ENCODE measurements at places on chromosomes 4 and X.

GRCh38 chr4:58274553-58274952 lies 1164.4 kb upstream of the IGFBP7 start:
- DNase-seq: no peak

DNA sequence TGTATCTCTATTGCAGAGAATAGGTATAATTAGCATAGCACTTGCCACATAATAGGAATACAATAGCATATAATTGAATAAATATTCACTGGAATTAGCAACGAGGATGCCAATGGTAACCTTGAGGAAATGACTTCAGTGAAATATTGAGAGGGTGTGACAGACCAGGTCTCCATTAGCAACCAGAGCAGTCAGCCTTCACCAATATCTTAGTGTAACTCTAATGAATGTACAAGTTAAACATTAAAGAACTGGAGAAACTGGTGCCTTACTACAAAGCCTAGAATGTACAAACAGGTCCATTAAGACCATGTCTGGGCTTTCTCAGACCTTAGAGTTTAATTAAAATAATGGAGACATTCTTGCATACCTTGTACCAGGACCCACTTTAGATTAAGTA lies 143.0 kb downstream of the MAGEB17 start:
- no peak for DNase-seq

DNA sequence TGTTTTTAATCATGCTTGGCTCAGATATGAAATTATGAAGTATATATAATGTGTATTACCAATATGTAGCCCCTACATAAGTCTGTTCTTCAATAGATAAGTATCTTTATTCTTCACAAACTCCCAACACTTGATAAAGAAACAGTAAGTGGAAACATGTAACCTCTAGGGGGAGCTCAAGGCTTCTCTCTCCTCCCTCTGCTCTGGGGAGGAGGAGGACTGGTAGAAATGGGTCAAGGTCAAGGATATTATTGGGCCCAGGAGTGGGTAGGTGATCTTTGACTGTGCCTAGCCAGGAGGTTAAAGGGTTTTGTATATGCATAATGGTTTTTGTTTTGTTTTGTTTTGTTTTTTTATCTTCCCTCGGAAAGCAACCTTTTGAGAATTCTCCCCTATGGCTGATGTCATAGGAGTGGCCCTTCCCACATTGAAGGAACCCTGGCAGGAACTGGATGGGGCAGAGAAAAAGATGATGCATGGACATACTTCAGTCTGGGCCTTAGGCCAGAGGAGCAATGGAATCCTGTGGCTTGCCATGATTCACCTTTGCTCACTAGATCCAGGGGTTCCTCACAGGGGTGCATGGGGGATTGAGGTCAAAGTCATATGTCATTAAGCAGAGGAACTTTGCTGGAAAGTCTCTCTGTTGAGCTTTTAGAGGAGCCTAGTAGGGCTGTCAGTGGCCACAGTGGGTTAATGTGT lies 460.3 kb downstream of the MID1IP1 start:
- no peak for DNase-seq

DNA sequence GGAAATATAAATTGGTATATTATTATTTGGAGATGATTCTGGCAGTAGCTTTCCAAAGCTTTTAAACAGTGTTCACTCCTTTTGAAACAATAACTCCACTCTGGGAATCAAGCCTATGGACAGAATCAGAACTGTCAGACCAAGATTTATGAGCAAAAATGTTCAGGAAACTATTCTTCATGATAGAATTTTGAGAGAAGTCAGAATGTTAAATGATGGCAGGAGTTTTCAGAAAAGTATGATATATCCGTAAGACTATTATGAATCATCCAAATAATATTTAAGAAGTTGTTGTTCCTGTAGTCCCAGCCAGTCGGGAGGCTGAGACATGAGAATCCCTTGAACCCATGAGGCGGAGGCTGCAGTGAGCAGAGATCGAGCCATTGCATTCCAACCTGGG lies 50.5 kb upstream of the ADGRG2 start:
- DNase-seq: no peak

- no peak for DNase-seq
Measured at GRCh38 chr4:5638316-5638715, 70.0 kb downstream of the EVC2 start.

DNA sequence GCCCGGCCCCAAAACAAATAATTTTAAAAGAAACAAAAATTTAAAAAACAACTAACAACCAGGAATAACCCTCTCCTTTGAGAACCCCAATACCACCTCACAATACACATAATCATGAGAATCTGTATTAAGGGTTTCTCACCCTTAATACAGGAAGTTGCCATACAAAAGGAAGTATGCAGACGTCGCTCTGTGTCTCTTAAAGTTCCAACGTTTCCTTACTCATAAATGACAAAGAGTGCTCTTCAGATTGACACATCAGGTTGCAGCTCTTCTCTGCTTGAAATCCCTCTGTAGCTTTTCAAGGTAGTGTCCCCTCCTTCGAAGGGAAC lies 73.9 kb upstream of the IRF2 start:
- DNase-seq: no peak

DNA sequence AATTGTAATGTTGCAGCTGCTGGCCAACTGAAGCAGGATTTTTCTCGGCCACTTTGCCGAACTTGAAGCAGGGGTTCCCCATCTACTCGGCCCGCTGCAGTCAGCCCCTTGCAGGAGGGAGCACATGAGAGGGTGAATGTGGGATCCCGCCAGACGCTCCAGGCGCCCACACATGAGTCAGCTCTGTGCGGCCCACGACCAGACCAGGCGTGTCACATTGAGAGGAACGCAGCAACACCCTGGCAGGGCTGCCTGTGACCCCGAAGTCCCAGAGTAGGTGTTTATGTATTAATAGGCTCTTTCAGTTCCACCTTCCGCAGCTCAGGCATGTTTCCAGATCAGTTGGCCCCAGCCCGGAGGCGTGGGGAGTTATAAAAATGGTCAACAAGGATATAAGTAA lies 344.7 kb upstream of the PABPC4L start:
- no peak for DNase-seq

DNA sequence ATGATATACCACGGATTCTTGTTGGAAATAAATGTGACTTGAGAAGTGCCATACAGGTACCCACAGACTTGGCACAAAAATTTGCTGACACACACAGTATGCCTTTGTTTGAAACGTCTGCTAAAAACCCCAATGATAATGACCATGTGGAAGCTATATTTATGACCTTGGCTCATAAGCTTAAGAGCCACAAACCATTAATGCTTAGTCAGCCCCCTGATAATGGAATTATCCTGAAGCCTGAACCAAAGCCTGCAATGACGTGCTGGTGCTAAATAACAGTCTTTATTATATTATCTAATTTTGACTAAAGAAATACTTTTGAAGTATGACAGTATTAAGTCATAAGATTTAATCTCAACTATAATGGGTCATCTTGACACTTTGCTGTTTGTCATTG lies 18.9 kb downstream of the RAB33B start:
- no peak for DNase-seq

DNA sequence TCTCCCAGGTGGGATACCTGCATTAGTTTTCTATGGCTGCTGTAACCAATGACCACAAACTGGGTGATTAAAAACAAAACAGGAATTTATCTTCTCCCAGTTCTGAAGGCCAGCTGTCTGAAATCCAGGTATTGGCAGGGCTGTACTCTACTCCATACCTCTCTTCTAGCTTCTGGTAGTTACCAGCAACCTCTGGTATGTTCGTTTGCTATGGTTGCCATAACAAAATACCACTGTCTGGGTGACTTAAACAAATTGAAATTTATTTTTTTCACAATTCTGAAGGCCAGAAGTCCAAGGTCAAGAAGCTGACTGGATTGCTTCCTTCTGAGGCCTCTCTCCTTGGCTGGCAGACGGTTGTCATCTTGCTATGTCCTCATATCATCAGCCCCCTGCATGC lies 642.1 kb upstream of the TENM3 start:
- DNase-seq: no peak

GRCh38 chr4:7328913-7329638 lies 105.7 kb downstream of the PSAPL1 start:
- DNase-seq: no peak

GRCh38 chr4:16677001-16677944 lies 221.2 kb downstream of the LDB2 start:
- no peak for DNase-seq

DNA sequence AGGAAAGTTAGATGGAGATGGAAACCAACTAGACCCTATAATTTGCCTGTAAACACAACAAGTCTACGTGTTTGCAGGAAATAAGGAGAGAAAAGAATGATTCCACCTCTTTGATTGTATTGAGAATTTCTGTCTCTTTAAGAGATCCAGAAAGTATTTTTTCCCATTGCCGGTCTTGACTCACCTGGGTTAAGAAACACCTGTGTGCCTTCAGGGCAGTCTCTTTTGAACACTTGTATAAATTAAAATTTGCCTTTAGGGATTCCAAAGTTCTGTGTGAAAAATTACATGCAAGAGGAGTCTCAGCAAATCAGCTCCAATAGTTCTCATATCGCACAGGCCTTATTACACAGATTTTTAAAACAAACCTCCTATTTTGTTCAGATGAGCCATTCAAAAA lies 46.0 kb upstream of the SMAD1 start:
- DNase-seq: no peak
